ENCODE measurements at places on chromosomes 16 and 17.

- no peak for DNase-seq
These were observed 1.3 kb downstream of the ERBB2 start for GRCh38 chr17:39701012-39701783.

DNA sequence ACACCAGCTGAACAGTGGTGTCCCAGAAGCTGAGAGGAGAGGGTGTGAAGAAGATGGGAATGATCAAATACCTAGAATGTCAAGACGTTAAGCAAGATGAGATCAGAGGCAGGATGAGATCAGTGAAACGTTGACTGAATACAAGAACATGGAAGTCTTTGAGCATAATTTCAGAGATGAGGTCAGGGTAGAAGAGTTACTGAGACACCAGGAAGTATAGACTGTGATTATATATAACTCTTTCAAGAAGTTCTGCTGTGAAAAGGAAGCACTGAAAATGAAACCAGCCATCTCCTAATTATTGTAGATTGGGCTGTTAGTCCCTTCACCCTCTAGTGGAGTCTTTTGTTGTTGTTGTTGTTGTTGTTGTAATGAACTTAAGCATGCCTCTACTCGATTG is 9.1 kb downstream of the SHCBP1 start:
- no peak for DNase-seq

DNA sequence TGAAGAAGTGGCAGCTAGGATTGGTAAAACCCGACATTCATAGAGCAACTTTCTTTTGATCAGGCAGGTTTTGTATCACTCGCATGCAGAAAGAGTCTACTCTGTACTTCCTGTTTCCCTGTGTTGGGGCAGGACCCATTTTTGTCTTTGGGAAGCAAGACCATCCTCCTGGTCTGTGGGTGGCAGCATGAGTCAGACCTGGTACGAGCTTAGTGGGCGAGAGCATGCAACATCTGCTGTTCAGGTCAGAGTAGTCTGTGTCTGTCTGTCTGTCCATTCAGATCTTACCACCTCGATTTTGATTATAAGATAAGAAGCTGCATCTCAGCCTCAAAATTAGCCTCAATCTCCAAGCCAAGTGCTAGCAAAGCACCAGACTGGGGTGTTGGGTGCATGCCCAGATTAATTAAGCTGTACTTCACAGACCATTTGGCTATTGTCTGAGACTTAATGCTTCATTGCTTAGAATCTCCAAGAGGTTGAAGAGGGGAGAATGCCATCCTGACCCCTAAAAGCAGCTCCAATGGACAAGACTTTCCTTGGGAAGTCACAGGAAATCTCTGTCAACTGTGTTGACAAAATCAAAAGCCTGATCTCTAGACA is 110.9 kb downstream of the XYLT1 start:
- DNase-seq, result no peak

GRCh38 chr16:12794486-12795387 is 8.9 kb downstream of the CPPED1 start:
- no peak for DNase-seq

DNA sequence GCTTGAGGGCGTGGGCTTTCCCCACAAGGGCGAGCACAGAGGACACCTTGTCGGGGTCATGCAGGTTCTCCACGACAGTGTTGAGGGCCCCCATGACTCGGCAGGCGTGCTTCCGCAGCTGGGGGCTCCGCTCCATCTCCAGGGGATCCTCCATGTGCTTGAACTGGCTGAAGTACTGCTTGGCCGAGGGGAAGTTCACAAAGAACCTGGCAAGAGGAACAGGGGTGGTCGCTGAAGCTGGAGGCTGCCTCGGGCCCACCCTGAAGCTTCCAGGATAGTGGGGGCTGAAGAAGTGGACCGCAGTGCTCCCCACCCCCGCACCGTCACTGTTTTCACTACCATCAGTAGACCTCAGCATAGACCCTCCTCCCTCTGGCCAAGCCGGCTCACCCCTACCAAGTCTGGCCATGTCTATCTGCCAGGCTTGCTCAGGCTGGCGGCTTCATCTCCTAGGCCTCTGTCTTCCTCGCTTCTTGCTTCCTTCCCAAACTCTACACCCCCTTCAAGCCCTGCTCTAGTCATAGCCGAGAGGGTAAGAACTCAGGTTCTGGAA is 5.9 kb downstream of the CYGB start:
- DNase-seq, result no peak
